ENCODE measurements at places on chromosomes 4 and X. TPM values are rescaled to one million over a fixed set of nuclear protein-coding genes. Genes with fewer than 3 reads are reported as not detected.

DNA sequence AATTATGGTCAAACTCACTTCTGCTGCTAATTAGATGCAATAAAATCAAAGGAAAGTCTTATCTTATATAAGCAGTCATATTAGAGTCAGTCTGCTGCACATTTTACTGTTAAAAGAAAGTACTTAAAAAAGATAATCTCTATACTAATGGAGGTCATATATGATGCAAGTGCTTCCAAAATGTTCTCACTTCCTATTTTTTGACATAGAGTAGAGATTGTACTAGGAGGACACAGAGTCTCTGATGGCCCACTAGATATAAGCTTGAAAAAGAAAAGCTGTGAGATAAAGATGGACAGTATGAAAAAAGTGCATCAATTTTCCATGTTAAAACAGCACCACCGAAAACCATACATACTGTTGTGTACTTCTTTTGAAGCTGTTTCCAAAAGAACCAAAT is 196.9 kb downstream of the KLHL13 start:
- no peak for DNase-seq

The AMTN gene
- total RNA-seq, result 2.6 TPM

DNA sequence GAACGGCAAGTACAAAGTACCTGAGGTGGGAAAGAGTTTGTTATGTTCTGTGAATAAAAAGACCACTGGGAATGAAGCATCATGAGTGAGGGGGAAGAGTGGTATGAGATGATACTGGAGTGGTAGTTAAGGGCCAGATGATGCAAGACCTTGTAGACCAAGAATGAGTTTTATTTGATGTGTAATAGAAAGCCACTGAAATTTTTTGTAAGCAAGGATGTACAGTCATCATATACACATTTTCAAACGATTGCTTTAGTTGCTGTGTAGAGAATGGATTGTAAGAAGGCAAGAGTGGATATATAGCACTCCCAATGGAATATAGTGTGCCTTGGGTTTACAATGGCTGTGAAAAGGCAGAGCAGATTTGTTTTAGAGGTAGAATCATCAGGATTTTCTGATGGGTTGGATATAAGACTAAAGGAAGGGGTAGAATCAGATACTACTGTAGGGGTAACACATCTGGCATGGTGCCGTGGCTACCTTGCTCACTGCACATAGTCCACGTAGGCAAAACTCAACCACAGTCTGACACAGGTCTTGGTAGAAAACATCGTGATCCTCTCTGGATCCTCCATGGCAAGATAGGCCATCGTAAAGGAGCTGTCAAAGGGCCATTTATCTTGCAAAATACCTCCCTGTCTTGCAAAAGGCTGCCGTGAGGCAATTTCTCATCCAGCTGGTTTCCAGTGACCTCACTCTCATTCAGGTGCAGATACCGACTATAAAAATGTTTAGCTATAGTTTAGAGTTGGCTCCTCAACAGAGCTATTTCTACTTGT is 14.9 kb downstream of the TIFA start:
- no peak for DNase-seq

DNA sequence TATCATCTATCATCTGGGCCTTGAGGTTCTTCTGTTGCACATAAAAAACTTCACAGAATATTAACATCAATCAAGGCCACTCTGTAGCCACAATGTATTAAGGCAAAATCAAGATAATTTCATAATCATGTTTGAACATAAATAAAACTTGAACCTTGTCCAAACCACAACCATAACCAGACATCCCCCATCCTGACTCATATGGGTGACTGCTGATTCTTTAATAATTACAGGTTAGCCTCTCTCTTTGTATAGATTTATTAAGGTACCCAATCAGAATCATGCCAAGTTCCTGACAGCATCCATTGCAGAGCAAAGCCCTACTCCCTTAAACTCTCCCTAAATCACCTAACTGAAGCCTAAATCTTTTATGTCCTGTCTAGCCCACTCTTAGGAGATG is 16.7 kb upstream of the AREG start:
- DNase-seq, result no peak

The FRMPD3 gene
- not detected for total RNA-seq

DNA sequence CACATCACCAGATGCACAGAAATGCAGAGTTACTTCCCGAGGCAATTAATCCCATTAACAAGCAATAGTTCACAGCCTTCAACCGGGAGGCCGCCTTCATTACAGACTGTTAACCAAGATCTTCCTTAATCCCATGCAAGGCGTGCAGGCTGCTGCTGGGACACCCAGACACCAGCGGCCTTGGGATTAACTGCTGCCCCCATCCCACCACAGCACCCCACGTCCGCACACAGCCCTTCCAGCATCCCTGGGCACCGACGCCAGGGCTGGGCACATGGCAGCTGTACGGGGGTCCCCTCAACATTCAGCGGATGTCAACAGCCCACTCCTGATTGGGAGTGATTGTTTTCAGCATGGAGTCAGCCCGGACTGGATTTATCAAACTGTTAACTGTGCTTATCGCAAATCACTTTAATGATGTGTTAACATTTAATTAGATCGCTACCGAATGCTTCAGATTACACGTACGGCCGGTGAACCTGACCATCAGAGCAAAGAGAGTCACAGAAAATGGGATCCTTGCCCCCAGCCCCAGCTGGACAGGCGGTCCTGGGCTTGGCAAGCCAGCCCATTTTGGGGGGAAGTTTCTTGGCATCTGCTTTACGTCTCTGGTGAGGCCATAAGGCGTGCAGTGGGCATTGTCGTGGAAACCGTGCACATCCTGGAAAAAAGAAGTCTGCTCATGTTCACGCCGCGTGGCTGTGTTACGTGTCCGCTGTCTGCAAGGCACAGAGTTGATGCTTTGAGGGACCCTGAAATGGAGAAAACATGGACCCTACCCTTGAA is 126.4 kb downstream of the HMX1 start:
- no peak for DNase-seq

DNA sequence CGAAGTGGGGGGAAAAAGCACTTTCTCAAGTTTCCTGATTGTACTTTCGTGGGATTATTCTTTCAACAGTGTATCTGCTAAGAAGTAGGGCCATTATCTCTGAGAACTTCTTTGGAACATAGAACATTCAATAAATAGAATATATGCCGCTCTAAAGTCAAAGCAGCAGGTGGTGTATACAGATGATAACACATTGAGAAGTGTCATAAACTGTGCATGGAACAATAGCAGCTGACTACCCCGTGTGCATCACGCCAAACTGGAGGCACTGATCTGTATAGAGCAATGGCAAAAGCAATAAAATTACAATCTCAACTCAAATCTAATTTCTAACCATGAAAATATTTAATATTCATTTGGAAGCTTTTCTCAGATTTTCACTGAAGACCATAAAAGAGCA is 175.3 kb downstream of the DCTD start:
- DNase-seq, result no peak

DNA sequence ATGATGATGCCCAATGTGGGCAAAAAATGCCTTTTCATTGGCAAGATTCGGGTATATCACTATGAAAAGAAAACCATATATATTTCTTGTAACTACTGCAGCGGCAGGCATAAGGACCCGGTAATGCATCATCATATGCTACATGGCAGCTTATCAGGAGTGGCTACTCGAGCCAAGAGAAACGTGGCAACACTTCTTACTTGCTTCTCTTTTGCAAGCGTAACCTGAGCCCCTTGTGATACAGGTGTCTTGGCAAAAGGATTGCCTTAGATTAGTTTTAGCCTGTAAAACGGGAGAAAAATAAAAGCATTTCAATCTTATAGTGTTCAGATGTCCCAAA is 280.3 kb downstream of the SPRY1 start:
- DNase-seq, result no peak

- DNase-seq, result no peak
Observed at GRCh38 chr4:64682946-64683345, 273.7 kb upstream of the TECRL start.

The HSFX1 gene
- total RNA-seq, result not detected

Measured in MG63 (cell line).